ENCODE measurements at places on chromosomes 4 and X.
A peak's percentile ranks its signal among the peaks of the same experiment; 100 is the strongest.

- no peak for DNase-seq
Measured at GRCh38 chrX:141642979-141643378, 53.5 kb downstream of the SPANXA2 start.

GRCh38 chrX:32995427-32995826, 215.9 kb downstream of the DMD start:
- DNase-seq = no peak

DNA sequence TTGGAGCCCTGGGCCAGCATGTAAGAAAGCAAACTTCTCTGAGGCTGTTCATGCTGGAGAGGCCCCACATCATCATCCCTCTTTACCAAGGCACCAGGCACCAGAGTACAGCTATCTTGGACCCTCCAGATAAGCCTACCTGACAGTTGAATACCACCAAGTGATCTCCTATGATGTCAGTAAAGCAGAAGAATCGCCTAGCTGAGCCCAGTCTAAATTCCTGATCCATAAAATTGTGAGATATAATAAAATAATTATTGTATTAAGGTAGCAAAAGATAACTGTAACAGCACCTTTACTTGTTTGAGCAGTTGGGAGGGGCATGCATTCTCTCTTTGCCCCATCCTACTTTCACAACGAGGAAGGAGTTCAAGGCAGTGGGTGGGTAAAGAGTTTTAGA, 2.9 kb upstream of the UCP1 start:
- no peak for DNase-seq

DNA sequence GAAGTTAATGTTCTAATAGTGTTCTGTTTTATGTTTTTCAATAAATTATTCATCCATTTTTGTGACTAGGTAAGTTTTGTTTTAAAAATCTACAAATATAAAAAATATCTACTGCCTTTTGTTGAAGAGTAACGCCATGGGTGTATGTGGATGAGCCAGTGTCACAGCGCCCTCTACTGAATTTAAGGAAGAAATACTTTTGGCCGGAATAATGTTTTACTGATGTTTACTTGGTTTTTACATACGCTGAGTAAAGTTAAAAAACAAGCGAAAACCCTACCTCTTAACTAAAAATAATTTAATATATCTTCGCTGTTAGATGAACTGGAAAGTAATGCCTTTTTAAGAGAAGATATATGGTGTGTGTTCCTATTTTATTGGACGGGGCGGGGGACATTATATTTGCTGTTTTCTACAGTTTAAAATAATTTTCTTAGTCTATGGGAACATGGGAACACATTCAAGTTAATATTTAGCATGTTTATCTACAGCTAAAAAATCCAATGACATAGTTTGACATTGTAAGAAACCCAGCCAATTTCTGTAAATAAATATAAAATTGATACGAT, 86.1 kb downstream of the CPE start:
- no peak for DNase-seq

GRCh38 chr4:47744843-47745382, 93.0 kb downstream of the CORIN start:
- DNase-seq = no peak

DNA sequence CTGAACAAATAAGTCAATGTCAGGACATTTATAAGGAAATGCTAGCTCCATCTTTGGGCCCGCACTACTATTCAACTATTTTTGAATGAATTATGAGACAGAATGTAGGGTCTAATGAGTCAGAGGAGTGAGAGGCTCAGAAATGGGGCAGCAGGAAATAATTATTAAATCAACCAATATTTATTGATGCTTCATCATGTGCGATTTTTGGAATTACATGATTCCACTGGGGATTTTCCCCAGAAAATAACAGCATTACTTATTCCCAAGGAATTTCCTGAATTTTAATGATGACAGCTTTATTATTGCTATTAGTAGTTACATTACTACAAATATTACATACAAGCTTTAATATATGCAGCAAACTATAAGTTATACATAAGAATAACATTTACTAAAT, 49.3 kb upstream of the PHF8 start:
- no peak for DNase-seq

DNA sequence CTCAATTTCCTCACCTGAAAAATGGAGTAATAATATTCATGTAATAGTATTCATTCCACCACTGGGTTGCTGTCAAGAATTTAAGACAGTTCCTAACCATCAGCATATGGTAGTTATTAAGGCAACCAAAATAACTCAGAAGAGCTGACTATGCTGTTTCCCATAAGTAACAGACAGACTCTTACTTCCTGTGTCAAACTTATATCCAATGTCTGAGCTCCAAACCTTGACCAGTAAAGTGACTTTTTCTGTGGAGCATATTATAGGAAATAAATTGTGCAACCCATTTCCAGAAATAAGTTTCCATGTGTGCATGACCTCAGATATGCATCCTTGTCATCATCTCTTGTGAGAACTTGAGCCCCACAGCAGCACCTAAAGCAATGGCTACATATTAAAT, 78.8 kb downstream of the HADH start:
- no peak for DNase-seq

GRCh38 chrX:132127743-132128142, at the start of gene FRMD7:
Gene FRMD7 (minus strand): TSS chrX:132128020. CDS start chrX:132127844, 176 bp downstream.
- no peak for DNase-seq

- DNase-seq = no peak
Measured at GRCh38 chrX:154373340-154374306, 811 bp downstream of the FLNA start.

- peak; percentile 16 for DNase-seq
Measured at GRCh38 chr4:53929955-53930798, 134.2 kb downstream of the CHIC2 start.

- no peak for DNase-seq
Measured at GRCh38 chr4:106160560-106160959, 155.4 kb downstream of the TBCK start.

All from stimulated activated CD4-positive, alpha-beta T cell treated with anti-CD3 and anti-CD28 coated beads, Interleukin-1b, Interleukin-23, amount 100 ng/mL, for 1 hour (primary cell).